T follicular helper cell (primary cell): ENCODE measurements at places on chromosomes 12 and 14.

DNA sequence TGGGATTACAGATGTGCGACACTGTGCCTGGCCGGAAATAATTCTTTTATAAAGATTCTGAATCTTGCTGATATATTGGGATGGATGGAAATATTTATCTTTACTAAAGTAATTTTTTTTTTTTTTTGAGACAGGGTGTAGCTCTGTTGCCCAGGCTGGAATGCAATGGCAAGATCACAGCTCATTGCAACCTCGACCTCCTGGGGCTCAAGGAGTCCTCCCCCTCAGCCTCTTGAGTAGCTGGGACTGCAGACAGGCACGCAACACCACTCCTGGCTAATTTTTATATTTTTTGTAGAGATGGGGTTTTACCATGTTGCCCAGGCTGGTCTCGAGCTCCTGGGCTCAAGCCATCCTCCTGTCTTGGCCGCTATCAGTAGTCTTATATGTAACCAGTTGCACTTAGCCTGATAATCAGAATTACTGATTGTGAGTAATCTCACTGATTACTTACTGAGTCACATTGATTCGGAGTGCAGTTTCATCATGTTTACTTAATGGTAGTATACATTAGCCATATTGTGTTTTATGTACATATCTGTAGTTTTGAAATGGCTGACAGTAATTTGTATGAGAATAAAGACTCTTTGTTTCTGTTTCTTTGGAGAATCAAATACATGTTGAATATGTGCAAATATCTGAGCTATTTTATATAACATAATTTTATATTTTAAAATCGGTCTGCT lies 50.4 kb upstream of the LRTM2 start:
- no peak for DNase-seq

DNA sequence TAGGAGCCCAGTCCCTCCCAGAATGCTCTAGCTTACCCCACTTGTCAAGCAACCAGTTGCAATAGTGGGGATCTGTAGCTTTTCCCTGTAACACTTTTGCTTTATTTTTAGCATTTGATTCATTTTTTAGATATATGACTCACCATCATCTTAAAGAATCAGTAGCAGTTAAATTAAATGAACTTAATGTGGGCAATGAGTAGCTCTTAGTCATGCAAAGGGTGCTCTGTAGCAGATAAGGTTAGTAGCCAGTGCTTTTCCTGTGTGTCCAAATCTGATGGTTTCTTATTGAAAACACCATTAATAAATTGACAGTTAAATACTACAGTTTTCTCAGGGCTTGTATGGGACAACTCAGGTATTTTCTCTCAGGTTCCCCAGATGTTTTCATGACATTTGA lies 311.8 kb downstream of the RERGL start:
- no peak for DNase-seq

DNA sequence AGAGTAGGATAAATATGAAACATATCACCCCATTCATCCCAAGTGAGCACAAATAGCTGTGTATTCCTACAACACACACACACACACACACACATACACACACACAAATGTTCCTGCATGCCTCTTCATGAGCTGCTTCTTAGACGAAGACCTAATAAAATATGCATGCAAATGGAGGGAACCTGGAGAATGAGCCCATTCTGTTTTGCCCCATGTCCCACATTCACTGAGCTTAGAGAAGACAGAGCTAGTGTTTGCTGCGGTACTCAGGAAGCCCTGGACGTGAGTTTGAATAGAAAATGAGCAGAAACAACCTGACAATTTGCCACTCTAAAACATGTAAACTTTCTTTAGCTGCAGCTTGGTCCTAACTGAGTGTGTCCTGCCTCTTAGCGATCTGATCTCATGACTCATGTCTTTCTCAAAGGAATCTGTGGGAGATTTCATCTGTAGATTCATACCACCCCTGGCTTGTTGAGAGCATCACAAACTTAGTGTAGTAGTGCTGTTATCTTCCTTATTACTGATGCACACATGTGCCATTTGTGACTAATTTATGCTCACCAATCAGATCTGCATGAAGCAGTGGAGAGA lies 86.8 kb downstream of the ITPR2 start:
- no peak for DNase-seq

- no peak for DNase-seq
These were observed 1.5 kb upstream of the STAT6 start for GRCh38 chr12:57112492-57113294.

DNA sequence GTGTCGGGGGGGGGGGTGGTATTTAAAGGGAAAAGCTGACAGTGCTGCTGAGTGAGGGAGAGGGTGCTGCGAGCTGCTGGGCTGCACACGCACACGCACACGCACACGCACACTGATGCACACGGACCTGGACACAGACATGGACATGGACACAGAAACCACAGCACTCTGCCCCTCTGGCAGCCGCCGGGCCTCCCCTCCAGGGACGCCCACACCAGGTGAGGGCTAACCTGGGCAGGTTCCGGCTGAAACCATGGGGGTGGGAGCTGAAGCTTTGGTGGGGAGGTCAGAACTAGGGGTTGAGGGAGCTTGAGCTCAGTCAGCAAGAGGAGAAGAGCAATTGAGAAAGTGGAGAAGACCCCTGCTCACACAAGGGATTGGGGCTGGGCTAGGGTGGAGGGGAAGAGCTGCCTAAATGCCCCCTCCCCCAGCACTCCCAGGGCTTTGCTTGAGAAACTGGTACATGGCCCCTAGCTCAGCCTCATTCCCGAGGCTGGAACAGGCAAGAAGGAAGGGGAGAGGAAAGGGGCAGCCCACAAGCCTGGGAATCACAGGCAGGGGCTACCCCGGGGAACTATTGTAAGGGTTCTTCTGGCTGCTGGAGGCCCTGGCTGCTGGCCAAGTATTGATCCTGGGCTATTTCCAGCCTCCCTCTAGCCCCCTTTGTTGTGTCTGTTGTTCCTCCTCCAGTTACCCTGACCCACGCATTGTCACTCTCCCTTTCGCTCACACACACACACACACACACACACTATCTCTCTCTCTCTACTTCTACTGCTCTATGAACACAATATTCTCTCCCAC lies at the start of gene REM2:
REM2 (plus strand) TSS at position 50 of the 804 bp plus-strand sequence; CDS start at position 116, 66 bp downstream.
- DNase-seq, result no peak

DNA sequence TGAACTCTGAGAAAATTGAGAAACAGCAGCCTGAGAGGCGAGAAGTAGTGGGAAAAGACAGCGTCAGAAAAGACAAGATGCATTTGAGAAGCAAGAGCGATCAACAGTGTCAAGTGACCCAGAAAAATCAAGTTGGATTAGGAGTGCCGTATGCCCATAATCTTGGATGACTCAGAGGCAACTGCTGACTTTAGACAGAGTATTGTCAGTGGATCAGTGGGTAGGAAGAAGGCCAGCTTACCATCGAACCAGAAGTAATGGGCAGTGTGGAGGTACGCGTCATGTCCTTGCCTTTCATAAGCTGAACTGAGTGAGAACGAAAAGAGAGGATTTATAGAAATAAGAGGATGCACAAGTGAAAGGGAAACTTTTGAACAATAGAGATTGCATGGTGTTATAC lies 151.0 kb upstream of the NAV3 start:
- no peak for DNase-seq
